Gastrocnemius medialis (tissue), 4 donors: ENCODE measurements at places on chromosomes 5 and 9. TPM values are rescaled to one million over a fixed set of nuclear protein-coding genes. Genes with fewer than 3 reads are reported as not detected.

DNA sequence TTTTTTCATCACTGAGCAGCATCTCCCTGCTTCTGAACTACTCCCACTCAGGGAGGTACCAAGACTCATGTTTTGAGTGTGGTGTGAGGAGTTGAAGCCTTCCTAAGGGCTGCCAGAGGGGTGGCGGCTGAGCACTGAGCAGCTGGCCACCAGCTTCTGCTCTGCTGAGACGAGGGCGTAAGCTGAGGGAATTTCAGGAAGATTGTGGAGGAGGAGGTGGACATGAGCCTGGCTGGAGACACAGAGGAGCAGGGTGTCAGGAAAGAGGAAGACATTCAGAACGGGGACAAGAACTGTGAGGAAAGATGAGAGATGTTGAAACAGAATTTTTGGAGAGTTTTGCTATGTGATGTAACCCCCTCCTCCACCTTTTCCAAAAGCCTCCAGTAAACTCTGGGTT is 7.8 kb downstream of the LCP2 start:
- H3K4me1 ChIP-seq: no peaks in the 10 kb centered on the region
- no peaks in the 10 kb centered on the region for H3K27me3 ChIP-seq
- H3K36me3 ChIP-seq: no peaks in the 10 kb centered on the region
- peak overlapping the region; percentile 60 for H3K27ac ChIP-seq
- no peak overlapping the region for H3K4me3 ChIP-seq

GRCh38 chr9:132644251-132644650 is 25.5 kb downstream of the DDX31 start:
- no peak for DNase-seq
- no peaks in the 10 kb centered on the region for H3K27me3 ChIP-seq
- H3K27ac ChIP-seq: no peak overlapping the region
- no peaks in the 10 kb centered on the region for H3K4me1 ChIP-seq

PCDHB3 gene
- total RNA-seq: 0.72 TPM

- no peaks in the 10 kb centered on the region for H3K27me3 ChIP-seq
- DNase-seq: no peak
- no peak overlapping the region for H3K27ac ChIP-seq
- H3K4me1 ChIP-seq: no peaks in the 10 kb centered on the region
These were observed 483.2 kb upstream of the BRINP1 start for GRCh38 chr9:119852390-119852789.

DNA sequence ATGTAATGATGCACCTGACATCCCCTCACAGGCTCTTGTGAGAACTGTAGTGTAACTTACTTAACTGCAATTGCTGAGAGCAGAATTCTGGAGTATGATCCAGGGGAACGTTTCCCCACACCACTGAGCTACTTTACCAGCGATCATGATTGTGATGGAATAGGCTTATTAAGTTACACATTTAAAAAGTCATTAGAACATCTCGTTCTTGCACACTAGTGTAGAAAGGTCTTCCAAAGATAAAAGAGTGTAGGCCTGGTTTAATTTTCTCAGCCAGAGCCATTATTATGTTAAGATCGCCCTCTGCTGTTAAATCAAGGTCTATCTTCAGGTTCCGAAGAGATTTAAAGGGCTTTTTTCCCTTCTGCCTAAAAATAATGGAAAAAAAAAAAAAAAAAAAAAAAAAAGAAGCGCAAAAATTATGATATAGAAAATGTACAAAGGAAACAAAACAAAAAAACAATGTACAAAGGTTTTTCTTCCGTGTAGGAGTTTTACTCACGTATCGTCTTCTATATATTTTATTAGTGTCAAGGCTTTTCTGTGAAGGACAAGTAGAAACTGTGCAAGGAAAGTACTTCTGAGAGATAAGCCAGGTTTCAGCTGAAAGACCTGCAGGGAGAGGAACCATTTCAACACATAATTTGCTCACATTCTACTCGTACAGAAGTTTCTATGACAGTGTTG is 18.6 kb upstream of the MOB3B start:
- peak; percentile 69 for DNase-seq
- H3K27ac ChIP-seq: peak overlapping the region; percentile 84
- H3K27me3 ChIP-seq: no peaks in the 10 kb centered on the region
- H3K4me3 ChIP-seq: no peak overlapping the region

SPINK5 gene
- total RNA-seq: not detected
